ENCODE measurements at places on chromosomes 12 and 14.

DNA sequence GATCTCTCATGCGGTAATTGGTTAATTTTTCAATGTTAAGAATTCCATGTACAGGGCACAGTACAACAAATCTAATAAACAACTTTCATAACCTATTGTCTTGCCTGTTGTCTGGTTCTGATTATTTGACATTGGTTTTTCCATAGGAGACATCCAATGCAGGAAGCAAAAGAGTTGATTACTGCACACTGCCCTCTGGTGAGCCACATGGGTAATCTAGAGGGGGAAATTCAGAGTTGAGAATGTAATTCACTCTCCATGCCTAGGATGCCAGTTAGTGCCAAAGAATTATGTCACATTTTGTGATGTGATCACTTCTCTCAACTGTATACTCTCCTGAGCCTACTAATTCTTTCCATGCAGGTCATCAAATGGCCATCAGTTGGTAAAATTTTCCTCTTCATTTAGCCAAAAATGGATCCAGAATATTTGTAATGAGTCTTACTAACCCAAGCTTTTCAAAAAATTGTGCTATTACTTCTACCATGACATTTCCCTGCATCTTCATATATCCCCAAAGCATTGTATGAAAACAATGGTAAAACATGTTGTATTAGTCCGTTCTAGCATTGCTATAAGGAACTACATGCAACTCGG is 17.7 kb upstream of the CCDC91 start:
- DNase-seq = no peak

DNA sequence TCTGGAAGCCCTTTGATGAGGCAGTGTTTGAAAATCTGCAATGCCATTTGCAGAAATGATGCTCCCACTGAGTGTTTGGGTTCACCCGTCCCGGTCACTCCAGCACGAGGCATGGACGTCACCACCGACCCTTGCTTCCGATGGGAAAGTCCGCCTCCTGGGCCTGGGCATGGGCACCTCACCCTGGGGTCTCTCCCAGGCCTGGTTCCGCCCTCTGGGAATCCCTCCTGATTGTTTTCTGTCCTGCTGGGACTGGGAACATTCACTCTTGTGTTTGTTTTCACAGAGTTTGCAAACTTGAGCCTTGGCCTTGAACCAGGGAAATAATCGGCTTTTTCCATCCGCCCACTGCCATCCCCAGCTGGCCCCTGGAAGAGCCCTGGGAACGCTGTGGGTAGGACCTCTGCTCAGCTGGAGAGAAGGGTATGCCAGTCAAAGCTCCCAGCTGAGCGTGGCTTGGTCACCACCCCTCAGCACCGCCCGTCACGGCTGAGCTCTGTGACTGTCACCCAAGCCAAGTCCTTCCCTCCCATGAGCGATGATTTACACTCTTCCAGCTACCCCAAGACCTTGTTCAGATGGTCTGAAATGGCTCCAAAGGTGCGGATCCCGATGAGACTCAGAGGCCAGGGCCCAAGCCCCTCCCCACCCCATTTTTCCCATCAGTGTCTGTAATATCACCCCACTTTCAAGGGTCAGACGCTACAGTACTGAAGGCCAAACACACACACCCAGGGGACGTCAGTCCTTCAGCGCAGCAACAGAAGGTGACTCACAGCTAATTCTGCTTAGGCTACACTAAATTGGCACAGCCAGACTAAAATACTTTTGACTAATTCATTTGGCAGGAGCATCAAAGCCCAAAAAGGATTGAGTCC is 34.1 kb upstream of the FZD10 start:
- DNase-seq = no peak

DNA sequence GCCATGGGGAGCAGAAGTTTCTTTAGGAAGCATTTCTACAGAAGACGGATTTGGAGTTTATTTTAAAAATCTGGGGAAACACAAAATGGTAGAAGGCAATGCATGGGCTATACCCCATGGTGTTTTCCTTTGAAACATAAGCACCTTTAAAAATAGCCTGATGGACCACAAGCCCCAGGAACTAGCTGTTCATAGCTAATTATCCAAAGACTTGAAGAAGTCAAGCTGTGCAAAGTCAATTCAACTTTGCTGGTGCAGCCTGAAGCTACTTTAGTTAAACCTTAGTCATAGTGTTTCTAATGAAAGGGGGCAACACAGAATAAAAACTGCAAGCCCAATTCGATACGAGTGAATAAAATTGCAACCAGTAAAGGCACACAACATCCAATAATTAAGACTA is 732.5 kb downstream of the GALC start:
- no peak for DNase-seq

- no peak for DNase-seq
Observed at GRCh38 chr12:52121824-52122539, 42.5 kb downstream of the SMIM41 start.

- DNase-seq = no peak
Observed at GRCh38 chr12:86660488-86661147, 404.4 kb upstream of the MGAT4C start.

- DNase-seq = no peak
Observed at GRCh38 chr14:77616133-77616453, 344 bp downstream of the SPTLC2 start.

DNA sequence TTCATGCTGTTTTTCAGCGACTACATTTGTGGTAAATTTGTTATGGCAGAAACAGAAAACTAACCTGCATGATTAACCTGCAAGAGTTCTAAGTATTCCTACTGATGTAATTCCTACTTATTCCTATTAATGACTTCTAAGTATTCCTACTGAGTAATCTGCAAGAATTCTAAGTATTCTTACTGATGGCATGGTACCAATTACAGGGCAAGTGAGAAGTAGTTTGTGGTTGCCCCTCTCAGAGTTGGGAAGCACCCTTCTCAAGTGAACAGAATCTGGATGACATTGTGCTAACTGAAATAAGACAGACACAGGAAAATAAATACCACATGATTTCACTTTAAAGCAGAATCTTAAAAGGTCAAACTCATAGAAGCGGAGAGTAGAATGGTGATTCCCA is 100.9 kb upstream of the CPNE8 start:
- DNase-seq = no peak

- DNase-seq = no peak
Observed at GRCh38 chr12:132282950-132283771, 46.2 kb downstream of the GALNT9 start.

DNA sequence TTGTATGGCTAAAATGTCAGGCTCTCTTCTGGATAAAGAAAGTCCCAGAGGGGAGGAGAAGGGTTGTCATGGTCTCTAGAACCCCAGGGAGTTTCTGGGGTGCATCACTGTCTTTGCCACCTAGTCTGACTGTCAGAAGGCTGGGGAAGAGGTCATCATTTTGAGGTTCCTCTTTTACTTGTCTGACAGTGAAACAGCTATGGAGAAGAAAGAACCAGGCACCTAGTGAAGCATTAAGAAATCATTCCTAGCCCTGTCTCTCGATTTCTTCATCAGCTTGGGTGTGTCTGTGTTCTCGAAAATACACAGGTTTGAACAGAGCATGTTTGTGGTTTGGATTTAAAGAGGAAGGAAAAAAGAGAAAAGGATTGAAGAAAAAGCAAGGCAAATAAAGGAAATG is 158.7 kb upstream of the LRIG3 start:
- no peak for DNase-seq

DNA sequence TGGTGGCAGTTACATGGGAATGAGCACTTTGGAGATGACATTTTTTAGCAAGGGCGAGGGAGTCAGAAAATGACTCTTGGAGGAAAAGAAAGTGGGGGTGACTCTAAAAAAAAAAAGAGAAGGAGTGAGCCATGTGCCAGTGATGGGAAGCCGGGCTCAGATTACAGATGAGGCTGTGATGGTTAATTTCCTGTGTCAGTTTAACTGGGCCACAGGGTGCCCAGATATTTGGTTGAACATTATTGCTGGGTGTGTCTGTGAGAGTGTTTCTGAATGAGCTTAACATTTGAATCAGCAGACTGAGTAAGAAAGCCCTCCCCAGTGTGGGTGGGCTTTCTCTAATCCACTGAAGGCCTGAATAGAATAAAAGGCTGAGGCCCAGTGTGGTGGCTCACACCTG is 26.8 kb upstream of the CCDC60 start:
- no peak for DNase-seq

DNA sequence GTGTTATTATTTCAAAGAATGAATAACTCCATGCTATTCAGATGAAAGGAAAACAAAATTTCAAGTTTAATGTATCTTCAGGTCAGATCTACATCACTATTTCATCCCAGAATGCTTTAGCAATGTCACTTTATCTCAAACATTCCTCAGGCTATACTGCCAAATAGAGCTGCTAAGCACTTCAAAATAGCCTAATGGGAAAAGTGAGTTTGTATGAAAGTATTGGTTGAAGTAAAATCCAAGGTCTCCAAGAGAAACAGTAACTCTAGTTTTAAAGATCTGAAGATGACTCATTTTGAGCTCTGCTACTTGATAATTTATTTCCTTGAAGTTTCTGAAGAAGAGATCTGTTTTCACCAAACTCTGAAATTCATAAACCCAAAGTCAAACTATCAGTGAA is 466.2 kb upstream of the FOXG1 start:
- DNase-seq = no peak

GRCh38 chr14:57161583-57162234 is 107.0 kb downstream of the EXOC5 start:
- no peak for DNase-seq

DNA sequence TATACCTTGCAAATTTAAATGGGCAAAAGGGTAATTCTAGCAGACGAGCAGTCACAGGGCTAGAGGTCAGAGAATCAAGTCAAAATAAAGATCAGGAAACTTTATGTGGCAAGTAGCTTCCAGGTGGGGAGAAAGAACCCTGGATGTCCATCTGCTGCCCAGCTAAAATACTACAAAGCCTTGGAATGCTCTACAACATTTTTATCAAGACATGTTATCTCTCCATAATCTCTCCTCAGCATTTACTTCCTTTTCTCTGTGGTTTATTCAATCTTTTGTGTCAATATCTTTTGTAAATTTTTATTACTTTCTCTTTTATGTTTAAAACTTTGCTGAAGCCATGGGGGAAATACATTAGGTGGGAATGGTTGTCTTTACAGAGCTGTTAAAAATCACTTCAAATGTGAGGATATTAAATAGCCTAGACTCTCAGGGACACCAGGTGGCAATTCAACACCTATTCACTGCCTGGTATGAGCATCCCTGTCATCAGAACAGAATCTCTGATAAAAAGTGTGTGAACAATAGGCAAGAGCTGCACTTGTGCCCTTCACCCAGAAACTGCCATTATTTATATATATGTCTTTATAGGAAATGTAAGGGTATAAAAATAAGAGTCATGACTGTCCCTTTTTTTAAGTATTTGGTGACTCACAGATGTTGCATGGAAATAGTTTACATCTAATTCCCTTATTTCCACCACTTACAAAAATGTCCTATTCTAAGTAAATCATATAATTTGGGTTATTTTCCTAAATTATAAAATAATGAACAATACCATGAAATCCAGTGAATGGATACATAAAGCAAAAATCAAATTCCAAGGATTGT is 152.9 kb downstream of the EPS8 start:
- no peak for DNase-seq

DNA sequence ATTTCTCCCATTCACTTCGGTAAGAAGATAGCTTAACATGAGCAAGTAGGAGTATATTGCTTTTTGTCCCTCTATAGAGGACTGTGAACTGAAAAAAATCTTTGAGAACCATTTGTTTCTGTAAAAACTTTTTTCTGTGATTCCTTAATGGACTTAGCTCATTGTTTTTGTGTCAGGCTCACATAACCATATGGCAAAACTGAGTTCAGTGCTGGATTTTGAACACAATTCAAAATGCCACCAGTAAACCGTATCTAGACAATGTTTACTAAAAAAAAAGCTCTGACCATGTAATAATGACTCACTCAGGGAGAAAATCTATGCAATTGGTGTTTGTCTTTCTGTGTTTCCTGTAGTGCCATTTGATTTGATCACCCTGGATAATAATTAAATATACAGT is 5.2 kb downstream of the TRHDE start:
- DNase-seq = no peak

GRCh38 chr12:95371571-95371970 is 102.4 kb upstream of the METAP2 start:
- no peak for DNase-seq

DNA sequence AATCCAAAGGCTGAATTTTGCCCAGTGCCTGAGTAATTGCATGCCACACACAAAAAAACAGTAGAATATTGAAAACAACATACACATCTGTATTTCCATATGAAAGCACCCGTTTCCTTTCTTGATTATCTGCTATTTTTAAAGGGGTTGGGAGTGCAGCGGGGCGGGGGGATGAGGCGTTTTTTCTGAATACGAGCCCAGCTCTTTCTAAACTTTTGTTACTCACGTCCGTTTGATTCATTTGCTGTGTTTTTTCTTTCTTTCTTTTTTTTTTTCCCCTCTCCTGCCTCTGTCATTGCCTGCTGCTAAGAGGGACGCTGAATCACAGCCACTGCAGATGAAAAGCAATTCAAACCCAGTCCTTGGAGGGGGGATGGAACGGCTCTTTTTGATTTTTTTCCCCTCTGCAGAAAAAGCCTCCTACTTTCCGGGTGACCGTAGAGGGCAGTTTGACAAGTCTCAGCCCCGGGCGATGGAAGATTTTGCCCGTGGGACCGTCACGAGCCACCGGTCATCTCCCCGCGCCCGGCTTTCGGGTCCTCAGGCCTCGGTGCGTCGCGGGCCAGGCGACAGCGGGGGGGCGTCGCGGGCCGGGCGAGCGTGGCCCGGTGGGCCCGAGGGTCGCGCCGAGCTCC is 572 bp upstream of the RASSF8 start:
- DNase-seq = no peak

DNA sequence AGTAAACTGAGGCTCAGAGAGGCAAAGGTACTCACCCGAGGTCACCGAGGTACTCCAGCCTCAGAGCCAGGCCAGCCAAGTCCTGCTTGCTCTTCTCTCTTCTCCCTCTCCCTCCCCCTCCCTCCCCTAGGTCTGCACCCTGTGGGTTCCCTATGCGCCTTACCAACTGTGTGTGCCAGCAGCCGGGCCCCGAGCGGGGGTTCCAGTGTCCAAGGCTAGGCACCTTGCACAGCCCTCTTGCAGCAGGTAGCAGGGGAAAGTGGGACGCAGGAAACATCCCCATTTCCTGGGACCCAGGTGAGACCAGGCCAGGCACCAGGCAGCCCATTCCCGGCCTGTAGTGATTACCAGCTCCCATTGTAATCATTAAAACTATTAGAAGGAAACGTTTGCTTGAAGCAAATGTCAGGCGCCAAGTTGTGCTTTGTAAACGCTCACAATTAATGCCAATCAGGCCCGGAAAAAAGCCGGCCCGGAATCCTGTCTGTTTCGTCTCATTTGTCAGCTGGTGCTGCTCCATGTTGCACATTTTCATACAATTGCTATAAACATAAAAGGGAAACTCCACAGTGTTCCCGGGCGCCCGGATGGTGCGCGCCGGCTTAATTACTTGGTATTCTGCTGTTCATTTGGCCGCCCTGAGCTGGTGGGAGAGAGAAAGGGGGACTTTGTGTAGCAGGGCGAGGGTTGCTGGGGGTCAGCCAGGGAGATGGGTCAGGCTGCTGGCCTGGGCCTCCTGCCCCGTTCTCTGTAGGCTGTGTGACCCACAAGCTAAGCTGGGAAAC is 11.9 kb downstream of the FAM222A start:
- DNase-seq = no peak

GRCh38 chr12:46472893-46473633 is 100.5 kb upstream of the SLC38A2 start:
- no peak for DNase-seq
